ENCODE measurements at places on chromosomes 6 and 20.

GRCh38 chr20:20364593-20365479 is 3.1 kb upstream of the INSM1 start:
- no peak for DNase-seq

DNA sequence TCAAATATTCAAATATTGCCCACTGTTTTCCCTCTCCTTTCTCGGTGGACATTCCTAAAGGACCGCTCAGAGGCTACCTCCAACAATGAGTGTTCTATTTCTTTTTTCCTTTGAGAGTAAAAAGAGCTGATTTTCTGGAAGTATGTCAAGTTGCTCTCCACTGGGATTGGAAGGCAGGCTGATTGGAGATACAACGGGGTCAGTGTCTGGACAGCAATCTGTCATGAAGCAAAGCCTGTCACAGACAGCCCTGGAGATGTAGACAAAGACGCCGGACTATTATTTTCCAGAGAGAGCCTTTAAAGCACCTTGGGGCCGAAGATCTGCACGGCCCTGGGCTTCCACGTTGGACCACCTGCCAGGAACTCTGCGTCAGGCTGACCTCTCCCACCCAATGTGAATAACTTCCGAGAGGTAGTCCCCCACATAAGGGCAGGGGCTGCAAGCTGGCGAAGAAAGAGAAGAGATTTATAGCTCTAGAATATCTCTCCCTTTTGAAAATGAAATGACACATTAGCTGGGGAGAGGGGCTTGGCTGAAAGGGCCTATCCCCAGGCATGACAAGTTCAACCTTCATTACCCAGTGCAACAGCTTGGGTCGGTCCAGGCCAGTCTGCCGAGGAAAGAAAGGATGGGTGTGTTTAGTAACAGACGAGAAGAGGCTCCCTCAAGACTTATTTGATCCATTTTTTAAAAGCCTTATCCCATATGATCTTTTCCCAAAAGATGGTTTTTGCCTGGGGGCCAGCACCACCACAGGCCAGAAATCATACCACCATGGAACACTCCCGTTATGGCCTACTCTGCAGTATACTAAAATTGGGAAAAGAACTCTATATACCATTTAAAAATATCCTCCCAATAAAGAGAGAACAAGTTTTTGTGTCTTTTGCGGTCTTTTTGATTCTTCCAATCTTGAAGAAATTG is 131.1 kb downstream of the OLIG3 start:
- DNase-seq: no peak

DNA sequence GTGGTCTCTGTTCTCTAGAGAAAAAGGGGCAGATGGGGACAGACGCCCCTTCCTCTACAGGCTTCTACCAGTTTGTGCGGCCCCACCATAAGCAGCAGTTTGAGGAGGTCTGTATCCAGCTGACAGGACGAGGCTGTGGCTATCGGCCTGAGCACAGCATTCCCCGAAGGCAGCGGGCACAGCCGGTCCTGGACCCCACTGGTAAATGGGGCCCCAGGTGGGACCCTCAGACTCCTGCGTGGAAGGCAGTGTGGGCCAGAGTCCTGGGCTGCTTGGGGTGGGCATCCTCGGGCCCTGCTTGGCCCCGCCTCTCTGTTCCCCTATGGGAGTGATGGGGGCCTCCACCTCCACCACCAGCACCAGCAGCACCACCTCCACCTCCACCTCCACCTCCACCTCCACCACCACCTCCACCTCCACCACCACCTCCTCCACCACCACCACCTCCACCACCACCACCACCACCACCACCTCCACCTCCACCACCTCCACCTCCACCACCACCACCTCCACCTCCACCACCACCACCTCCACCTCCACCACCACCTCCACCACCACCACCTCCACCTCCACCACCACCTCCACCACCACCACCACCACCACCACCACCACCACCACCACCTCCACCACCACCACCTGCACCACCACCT is 3.2 kb upstream of the TNFRSF6B start:
- no peak for DNase-seq

GRCh38 chr20:20425823-20426654 is 58.1 kb downstream of the INSM1 start:
- DNase-seq: no peak

DNA sequence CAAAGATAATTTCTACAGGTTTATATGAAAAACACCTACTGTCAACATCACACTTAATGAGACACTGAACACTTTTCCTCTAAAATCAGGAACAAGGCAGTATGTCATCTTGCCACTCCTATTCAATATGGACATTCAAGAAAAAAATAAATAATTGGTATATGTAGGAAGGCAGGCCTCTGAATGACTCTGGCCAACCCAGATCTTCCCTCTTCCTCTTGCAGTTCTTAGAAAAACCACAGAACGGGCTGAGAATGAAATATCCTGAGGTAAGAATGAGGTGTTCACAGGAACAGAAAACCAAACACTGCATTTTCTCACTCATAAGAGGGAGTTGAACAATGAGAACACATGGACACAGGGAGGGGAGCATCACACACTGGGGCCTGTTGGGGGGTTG is 1207.2 kb upstream of the CITED2 start:
- DNase-seq: no peak
